ENCODE measurements at places on chromosomes 3 and 15.
A peak's percentile ranks its signal among the peaks of the same experiment; 100 is the strongest.

GRCh38 chr15:79418693-79419279, 13.3 kb upstream of the MINAR1 start:
- no peak for DNase-seq

GRCh38 chr3:61315871-61316270, 64.6 kb upstream of the FHIT start:
- DNase-seq, result no peak

GRCh38 chr15:38514601-38515000, 50.0 kb downstream of the RASGRP1 start:
- no peak for DNase-seq

GRCh38 chr3:71183549-71183948, 400.0 kb downstream of the FOXP1 start:
- DNase-seq, result peak; percentile 15

DNA sequence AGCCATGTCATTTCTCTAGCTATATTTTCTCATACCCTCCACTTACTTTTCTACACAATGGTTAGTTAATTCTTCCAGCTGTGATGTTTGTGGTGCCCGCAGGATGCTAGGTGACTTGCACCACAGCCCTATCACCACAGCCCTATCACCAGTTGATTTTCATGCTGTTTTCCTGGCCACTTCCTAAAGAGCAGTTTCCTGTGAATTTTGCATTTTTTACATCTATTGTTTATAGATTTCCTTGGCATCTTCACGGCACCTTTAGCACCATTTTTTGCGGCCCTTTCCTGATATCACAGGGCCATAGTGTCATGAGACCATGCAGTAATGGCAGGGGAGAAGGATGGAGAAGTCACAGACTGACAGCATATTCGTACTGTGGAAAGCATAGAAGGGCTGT, 132.9 kb upstream of the PRICKLE2 start:
- no peak for DNase-seq

- no peak for DNase-seq
Measured at GRCh38 chr3:159776779-159777178, 211.9 kb upstream of the IL12A start.

All from hematopoietic multipotent progenitor cell treated with erythropoietin and hydrocortisone succinate and interleukin-3 and kit ligand, for 6 days (in vitro differentiated cells).